ENCODE measurements at places on chromosomes 5 and 9.

DNA sequence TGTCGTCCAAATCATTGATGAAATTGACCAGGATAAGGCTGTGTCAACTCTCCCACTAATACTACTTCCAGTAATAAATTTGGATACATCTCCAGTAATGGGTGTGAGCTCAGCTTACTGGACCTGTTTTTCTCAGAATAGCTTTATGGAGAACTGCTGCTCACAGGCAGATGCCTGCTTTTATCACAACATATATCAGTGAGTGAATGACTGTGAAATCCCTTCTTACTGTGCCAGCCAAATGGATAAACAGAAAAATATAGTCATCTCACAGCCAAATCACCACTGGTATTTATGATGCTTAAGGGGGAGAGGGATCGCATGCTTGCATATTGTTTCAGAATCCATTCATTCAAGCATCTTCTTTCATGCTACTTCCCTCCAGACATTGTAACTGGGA lies 148.4 kb upstream of the PAPPA start:
- no peak for DNase-seq

GRCh38 chr9:131187957-131188356 lies 62.6 kb downstream of the NUP214 start:
- no peak for DNase-seq

DNA sequence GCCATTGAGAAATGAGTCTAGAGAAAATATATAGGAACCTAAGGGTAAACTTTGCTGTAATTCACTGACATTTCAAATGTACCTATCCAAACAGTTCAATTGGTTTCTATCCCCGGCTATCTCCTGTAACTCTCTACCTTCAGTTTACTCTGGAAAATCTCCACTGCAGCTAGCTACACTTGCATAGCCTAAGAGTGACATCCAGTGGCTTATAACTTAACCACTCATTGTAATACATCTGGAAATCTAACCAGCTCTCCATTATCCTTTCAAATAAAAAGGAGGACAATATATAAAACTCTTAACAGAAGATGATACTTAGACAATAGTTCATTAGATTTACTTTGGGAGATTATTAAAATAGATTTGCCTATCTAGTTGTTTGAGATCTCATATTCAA lies 35.3 kb upstream of the SPDL1 start:
- DNase-seq: no peak

- DNase-seq: no peak
Observed at GRCh38 chr9:82454509-82455190, 466.1 kb downstream of the SPATA31D1 start.

- no peak for DNase-seq
Observed at GRCh38 chr5:96075579-96076289, 114.1 kb upstream of the ELL2 start.

GRCh38 chr5:140480310-140481014 lies 67.0 kb upstream of the EIF4EBP3 start:
- DNase-seq: no peak

DNA sequence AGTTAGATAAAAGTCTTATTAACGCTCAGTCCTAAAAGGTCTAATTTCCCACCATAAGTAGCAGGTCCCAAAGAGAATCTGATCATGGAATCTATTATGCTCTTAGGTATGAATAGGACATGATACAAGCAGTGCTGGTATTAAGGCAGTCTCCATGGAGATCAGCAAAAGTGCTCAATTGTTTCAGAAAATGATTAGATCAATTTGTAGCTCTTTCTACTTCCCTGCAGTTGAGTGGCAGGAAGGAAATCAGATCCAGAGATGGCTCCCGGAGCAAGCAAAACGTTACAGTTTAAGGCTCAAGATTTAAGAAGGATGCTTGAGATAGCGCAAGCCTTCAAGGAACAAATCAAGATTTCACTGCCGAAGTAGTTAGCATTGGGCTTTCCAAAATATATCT lies 205.7 kb downstream of the DRD1 start:
- no peak for DNase-seq

GRCh38 chr9:19464061-19464763 lies 55.4 kb downstream of the ACER2 start:
- DNase-seq: no peak

GRCh38 chr9:106772523-106773290 lies 90.3 kb upstream of the ZNF462 start:
- no peak for DNase-seq
